ENCODE measurements at places on chromosomes 1 and 21.

DNA sequence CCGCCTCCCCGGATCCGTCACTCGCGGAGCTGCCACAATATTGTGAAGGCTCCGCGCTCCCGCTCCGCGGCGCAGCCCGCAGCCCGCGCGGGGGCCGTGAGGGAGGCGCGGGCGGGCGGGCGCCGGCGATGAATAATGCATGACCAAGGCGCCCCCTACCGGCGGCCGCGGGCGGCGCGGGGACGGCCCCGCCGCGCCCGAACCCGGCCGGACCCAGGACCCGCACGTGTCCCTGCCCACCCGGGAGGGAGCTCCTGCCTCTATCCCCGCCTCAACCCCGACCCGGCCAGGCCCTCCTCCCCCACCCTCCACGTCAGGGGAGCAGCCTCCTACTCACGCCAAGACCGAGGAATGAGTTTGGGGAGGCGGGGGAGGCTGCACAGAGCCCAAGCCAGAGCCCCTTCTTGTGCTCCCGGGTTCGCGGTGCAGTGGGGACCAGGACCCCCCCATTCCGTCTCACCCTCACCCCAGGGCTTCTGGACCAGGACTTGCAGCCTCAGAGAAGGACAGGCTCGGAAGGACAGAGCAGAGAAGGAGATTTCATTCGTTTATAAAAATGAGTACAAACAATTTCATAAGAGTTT lies 70.8 kb upstream of the CASZ1 start:
- peaks cover 5% of the 10 kb centered on the region for H3K27me3 ChIP-seq
- H3K36me3 ChIP-seq: no peaks in the 10 kb centered on the region
- H3K27ac ChIP-seq: no peak overlapping the region

DNA sequence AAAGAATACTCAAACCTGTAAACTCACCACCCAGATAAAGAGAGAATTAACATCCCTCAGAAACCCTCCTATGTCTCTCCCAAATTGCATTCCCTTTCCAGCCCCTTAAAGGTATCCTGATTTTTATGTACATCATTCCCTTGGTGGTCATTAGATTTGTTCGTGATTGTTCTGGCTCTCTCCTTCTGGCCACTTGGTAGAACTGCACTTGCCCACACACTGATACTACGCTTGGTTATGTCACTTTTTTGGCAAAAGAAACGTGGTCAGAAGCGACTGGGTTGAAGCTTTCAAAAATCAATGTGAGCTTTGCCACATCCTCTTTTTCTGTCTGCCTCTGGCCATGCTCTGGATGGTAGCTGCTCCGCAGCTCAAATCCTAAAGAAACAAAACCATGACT lies 76.3 kb downstream of the KRTAP19-8 start:
- H3K27ac ChIP-seq: no peak overlapping the region
- H3K4me3 ChIP-seq: no peak overlapping the region
- no peaks in the 10 kb centered on the region for H3K27me3 ChIP-seq

GRCh38 chr1:96338622-96339021 lies 383.0 kb upstream of the PTBP2 start:
- no peaks in the 10 kb centered on the region for H3K36me3 ChIP-seq
- no peaks in the 10 kb centered on the region for H3K27me3 ChIP-seq
- no peak overlapping the region for H3K4me3 ChIP-seq
- DNase-seq: no peak

DNA sequence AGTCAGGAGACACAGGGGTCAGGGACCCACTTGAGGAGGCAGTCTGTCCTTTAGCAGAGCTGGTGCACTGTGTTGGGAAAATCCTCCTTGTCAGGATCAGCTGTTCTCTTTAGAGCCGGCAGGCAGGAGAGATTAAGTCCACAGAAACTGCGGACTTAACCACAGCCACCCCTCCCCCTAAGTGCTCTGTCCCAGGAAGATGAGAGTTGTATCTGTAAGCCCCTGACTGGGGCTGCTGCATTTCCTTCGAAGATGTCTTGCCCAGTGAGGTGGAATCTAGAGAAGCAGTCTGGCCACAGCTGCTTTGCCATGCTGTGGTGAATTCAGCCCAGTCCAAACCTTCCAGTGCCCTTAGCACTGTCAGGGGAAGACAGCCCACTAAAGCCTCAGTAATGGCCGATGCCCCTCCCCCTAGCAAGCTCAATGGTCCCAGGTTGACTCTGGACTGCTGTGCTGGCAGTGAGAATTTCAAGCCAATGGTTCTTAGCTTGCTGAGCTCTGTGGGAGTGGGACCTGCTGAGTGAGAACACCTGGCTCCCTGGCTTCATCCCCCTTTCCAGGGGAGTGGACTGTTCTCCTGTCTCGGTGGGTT lies 172.8 kb downstream of the ST6GALNAC3 start:
- H3K27me3 ChIP-seq: no peaks in the 10 kb centered on the region
- H3K4me3 ChIP-seq: no peak overlapping the region
- no peaks in the 10 kb centered on the region for H3K36me3 ChIP-seq
- H3K4me1 ChIP-seq: no peaks in the 10 kb centered on the region

- H3K36me3 ChIP-seq: no peaks in the 10 kb centered on the region
- no peaks in the 10 kb centered on the region for H3K27me3 ChIP-seq
- peaks cover 17% of the 10 kb centered on the region for H3K4me1 ChIP-seq
- DNase-seq: no peak
- H3K27ac ChIP-seq: no peak overlapping the region
- no peak overlapping the region for H3K4me3 ChIP-seq
These were observed 138.3 kb downstream of the TOMM20 start for GRCh38 chr1:234990328-234990675.
